Activated naive CD8-positive, alpha-beta T cell treated with anti-CD3 and anti-CD28 coated beads, Interleukin-2, amount 10 ng/mL, durations not matched to agents 7 days and 5 days (primary cell): ENCODE measurements at places on chromosomes 11 and 22. TPM values are rescaled to one million over a fixed set of nuclear protein-coding genes. Genes with fewer than 3 reads are reported as not detected.

DNA sequence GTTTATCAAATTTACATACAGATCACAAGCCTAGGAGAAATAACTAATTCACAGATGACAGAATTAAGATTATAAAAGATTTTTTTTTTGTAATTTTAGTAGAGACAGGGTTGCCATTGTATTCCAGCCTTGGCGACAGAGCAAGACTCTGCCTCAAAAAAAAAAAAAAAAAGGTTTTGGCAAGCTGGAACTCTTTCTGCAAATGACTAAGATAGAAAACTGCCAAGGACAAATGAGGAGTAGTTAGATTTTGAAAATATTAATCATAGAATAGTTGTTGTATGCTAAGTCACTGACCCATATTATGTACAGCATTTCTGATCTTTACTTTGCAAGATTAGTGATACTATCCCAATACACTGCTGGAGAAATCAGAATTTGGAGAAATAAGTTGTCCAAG, 99.2 kb downstream of the C11orf65 start:
- DNase-seq: no peak

TP53AIP1 gene
- total RNA-seq: not detected

GRCh38 chr22:22945195-22945594, 57.6 kb downstream of the IGLL5 start:
- no peak for DNase-seq

DNA sequence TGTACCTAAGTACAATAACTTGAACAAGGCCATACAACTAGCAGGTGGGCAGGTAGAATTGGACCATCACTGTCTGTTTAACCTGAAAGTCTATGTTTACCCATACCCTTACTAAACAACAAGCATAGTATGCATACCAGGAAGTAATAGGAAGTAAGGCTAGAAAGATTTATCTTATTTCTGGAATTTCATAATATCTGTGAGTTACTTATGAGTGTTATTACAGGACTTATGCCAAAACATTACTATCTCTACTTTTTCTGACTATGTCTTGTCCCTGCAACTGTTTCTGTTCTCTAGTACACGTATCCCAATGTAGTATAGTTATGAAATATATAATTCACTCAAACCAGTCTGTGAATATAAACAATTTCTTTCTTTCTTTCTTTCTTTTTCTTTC, 1400.8 kb upstream of the TENM4 start:
- no peak for DNase-seq

DNA sequence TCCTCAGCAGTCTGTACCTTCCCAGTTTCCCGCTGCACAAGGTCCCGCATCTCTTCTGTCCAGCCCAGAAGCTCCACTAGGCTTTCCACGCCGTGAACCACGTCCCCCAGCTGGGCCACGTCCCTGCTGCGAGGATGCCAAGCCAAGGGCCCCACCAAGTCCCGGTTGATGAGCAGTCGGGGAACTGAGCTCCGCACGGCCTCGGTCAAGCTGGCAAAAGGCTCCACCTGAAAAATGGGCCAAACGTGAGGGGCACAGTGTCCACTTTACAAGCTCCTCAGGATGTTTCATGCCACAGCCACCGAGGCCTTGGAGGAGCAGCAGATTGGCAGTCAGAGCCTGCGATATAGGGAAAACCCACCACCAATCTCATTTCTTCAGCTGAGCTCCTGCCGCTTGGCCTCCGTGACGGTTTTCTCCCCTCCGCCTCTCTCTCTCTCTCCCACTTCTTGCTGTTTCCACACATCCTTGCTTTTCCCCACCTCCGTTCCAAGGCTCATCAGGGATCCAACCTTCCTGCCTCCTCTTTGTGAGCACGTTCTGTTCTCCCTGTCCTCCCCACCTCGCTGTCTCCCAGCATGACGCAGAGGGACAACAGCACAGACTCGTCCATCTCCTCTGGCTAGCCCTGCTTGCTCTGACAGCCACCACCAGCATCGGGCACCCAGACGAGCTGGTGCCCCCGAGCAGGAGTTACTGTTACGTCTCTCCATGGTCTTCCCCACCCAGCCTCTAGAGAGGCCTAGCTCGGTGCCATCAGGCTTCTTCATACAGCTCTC, 11.5 kb downstream of the RIC8A start:
- DNase-seq: no peak

MMP1 gene
- total RNA-seq: not detected

GRCh38 chr11:35746356-35747153, 84.0 kb downstream of the TRIM44 start:
- no peak for DNase-seq

DNA sequence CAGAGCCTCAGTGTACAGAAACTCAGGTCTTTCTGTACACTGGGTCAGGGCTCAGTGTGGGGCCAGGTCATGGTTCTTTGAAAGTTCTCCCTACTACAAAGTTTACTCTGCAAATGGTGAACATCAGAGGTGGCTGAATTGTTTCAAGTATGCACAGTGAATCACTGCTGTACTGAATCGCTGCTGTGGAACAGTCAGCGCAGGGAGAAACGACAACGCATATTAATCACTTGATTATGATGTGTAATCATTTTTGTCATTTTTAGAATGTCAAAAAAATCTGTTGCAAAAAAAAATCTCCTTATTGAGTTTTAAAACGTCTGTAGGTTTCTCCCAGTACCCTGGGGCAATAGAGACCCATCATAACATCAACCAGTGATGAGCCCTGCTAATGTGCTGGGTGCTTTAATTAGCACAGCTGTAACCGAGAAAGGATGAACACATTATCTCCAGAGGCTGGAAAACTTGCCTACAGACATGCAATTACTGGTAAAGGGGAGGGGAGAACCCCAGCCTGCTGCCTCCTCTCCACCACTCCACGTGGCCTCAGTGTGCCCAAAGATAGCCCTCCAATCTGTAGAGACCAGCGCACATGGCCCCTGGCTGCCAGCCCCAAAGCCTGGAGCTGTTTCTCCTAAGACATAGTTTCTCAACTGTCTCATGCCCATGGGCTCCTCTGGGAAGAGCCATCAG, 12.8 kb downstream of the ARRB1 start:
- no peak for DNase-seq

DNA sequence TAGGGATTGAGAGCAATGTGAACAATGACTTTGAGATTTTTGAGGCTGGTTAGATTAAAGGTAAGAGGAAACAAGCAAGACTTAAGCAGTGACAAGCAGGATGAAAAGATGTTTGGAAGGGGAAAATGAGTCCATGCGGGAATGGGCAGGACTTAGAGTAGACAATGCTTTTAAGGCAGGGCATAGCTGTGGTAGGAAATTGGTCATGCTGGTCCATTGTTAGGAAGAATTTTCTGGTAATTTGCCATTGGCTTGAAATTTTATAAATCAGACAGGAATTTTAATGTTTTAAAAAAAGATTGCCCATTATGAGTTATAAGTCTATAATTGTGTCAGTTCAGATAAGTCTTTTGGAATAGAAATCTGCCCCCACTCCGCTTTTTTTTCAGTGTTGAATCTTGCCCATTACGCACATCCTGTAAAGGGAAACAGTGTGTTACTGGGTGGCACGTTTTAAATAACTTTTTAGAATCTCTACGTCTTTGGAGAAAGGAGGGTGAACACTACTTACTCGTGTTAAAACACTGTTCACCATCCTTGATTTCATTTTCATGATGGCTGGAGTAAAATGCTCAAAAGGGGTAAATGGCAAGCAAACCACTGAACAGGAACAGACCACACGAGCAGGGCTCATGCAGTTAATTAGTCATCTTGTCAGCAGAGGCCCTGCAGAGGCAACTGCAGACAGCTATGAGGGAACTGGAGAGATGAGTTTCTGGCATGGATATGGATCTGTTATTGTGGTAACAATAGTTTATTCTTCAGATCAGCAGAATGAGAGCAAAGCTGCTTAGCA, 25.0 kb downstream of the SWAP70 start:
- DNase-seq: no peak

NCAM1 gene
- total RNA-seq: 0.72 TPM

GRCh38 chr22:27149921-27150543, 492.6 kb downstream of the MIAT start:
- DNase-seq: no peak

DNA sequence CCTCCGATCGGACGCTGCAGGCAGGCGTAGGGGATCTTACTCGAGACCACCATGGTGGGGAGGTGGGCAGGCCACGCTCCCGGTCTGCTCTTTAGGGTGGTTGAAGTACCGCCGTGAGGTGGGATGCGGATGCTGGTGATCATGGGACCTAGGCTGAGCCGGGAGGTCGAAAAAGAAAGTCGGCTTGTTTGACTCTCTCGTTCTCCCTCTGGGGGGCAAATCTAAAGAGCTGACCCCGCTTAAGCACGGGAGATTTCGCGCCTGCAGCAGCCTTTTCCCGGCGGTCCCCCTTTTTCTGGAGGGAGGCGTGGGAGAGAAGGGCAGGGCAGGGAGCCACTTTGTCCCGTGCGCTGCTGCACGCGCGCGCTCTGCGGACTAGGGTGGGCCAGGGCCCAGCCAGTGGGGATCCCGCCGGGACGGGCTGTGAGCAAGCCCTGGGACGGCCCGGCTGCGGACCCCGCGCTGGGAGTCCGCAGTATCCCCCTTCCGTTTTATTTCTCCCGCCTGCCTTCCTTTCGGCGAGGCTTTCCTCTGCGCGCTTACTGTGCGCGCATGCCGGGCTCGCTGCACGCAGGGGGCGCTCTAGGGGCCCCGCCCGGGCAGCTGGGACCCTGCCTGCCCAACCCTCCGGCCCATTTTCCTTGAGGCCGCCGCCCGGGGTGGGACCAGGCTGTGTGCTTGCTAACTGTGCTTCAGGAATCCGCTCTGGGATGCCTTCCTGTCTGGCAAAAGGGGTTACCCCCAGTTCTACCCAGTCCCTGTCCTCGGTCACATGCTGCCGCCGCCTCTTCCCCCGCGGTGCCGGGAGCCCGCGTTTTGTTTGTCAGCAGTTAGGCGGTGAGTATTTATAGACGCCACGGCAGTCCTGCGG, 81.0 kb downstream of the PRR5L start:
- peak; percentile 71 for DNase-seq

ACRV1 gene
- total RNA-seq: not detected

- peak; percentile 10 for DNase-seq
These were observed 82.9 kb upstream of the PPARA start for GRCh38 chr22:46067159-46068111.

ZBED4 gene
- 21.5 TPM for total RNA-seq

DNA sequence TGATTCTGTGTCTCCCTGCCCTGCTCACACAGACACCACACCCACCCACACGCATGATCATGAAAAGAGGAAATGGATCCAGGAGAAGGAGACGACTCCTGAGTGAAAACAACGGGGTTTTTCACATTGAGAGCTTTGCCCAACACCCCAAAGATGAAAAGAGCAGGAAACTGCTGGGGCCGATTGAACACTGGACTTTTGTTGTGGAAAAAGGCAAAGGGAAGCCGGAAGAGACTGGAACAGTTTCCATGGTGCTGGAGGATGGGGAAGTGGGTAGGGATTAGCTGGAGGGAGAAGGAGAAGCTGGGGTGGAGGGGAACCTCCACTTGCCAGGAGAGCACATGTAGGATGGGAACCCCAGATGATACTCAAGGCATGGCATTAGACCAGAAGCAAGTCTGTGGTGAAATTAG, 5.2 kb upstream of the SLC43A3 start:
- DNase-seq: no peak

DNA sequence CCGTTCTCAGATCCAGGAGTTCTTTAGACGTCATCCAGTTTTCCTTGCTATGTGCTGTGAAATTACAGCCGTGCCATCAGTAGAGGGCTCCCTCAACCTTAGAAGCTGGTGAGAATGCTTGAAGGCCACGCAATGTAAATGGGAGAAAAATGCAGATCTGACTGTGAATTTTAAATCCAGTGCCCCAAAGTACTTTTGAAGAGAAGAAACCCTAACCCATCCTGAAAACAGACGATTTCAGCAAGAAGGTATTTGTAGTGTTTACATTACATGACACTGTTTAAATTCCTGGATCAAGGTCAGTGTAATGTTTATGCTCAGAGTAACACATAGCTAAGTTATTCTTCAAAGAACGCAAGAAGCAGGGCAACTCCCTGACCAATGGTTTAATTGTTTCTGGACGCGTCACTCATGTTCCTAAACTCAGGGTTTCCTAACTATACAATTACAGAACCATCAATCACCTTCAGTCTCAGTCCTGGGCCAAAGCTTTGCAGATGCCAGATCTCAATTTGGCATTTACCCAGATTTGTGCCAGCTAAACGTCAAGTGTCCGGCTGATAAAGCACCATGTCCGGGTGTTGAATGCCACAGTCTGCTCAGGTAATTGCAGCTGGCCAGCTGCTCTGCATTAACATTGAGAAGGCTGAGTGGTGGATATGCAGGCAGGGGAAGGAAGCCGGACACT, 38.2 kb downstream of the ADAMTS8 start:
- no peak for DNase-seq

DNA sequence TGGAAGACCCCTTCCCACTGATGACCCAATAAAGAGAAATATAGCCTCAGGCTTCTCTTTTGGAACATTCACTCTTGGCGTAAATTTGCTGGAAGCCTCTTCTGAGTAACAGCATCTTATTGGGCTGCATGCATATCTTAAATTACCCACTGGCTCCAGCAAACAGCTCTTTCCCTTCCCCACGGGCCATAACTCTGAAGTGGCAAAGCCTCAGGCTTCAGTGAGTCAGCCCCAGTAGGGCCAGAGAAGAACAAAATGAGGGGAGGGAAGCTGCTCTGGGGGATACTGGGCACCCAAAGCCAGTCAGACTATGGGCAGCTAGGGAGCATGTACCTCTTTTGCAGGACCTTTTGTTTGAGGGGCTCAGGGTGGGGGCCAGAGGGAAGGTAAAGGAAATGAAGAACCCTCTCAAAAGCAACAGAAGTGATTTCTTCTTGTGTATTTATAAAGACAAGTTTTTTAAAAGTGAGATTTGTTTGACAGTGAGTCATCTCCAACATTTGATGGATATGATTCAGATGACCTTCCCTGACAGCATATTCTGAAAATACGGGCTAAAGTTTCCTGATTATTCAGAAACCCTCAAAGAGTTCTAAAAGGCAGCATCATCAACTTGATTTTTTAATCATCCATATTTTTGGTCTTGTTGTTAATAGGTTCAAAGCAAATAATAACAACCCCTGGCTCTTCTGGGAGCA, 203.4 kb downstream of the KIF18A start:
- DNase-seq: no peak
